ENCODE measurements at places on chromosomes 3 and 15.

DNA sequence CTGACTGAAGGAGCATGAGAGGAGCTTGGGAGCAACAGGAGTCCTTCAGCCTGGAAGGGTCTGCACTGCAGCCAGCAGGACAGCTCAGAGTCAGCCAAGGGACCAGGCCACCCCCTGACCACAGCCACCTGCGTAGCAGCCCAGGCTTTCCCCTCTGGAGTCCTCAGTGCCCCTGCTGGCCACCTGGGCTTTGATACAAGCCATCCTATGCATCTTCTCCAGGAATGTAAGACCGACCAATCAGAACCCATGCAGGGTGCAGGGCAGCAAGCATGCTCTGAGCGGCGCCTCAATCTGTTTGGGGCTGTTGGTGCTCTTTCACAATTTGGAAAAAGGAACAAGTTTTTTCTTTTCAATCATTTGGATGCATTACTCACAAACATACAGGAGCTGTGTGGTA is 52.0 kb downstream of the DZIP1L start:
- no peak for DNase-seq

DNA sequence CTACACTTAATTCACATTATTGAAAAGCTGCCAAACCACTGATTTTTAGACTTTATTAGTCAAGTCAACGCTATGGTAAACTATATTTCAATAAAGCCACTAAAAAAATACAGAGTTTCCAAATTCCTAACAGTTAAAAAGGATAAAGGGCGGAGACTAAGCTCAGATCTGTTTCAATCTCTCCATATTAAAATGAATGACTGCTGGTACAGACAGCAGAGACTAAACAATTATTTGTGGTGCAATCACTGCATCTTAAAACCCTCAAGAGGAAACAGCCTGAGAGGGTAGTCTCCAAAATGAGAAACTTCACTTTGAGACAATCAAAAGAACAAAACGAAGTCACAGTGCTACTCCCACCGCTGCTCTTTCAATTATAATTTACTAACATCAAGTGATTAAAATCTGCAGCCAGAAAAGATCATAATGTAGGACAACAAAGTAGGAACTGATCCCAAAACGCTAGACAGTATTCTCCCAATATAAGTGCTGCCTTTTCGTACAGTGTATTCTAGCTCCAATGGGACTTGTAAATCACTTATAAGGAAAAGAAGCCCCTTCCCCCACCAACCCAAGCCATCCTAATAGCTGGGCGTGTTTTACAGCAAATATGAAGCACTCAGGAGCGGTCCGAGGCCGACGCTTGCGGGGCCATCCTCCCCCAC is 1.2 kb downstream of the UBP1 start:
- DNase-seq: no peak

GRCh38 chr3:73471986-73472787 is 152.6 kb downstream of the PDZRN3 start:
- no peak for DNase-seq

- no peak for DNase-seq
These were observed 11.5 kb downstream of the CSK start for GRCh38 chr15:74793135-74794028.

GRCh38 chr3:153293265-153293664 is 131.2 kb downstream of the RAP2B start:
- no peak for DNase-seq

GRCh38 chr3:114213292-114213626 is 24.1 kb downstream of the ZNF80 start:
- DNase-seq: no peak

DNA sequence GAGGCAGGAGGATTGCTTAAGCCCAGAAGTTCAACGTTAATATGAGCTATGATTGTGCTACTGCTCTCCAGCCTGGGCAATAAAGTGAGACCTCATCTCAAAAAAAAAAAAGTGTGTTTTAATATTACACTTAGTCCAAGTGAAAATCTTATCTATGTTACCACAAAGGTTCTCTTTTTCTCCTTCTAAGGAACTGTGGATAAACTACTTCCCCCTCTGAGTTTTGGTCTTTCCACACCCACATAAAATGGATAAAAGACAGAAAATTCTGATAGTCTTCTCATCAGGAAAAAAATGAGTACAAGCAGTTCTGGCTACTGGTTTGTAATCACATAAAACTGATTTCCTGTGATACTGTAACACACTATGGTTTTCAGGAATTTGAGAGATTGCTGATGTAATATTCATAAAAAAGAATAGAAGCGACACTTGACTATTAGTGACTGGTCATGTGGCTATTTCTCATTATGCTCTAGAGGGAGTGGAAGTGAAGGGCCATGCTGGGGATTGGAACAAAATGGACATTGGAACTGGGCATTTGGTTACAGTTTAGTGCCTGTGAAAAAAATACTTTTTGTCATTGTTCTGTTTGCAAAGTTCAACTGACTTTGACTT is 68.2 kb downstream of the RYR3 start:
- no peak for DNase-seq

DNA sequence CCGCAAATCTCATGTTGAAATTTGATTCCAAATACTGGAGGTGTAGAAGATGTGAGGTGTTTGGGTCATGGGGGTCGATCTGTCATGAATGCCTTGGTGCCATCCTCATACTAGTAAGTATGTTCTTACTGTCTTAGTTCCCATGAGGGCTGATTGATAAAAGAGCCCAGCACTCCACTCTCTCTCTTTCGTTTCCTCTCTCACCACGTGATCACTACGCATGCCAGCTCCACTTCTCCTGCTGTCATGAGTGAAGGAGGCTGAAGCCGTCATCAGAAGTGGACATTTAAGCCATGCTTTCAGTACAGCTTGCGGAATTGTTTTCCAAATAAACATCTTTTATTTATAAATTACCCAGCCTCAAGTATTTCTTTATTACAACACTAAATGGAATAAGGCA is 6.1 kb downstream of the OR5H15 start:
- no peak for DNase-seq

DNA sequence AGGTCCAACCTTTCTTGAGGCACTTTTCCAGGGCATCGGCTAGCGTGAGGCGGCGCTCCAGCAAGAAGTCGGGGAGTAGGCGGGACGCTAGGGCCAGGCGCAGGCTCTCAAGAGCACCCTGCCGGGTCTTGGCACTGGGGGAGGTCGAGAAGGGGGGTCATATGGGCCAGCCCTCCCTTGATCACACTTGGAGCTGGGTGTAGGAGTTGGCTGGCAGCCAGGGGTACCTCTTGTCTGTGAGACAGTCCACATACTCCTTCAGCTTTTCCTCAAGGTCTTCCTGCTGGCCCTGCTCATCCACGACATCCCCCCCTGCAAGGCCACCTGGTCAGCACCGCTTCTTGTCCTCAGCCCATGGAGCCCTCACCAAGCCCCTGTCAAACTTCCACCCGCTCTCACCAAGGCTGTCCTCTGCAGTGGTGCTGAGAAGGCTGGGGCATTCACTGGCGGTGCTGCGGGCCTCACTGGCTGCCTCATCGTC is 2.0 kb downstream of the IFRD2 start:
- DNase-seq: no peak

DNA sequence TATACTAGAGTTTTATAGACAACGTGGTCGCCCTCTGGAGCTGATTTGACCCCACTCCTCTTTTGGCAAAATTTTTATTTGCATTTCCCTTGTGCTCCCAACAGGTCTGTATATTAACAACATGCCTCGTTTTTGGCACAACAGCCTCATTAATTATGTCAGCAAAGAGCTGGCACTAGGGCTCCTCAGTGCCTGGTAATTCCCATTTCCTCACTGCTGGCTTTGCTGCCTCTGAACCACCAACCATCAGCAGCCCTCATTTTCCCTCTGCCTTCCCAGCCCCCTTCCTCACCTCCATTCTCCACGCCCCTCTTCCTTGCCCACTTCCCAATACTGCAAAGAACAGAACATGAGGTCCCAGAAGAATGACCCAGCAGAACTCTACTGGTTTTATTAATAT is 204.8 kb downstream of the ABHD5 start:
- no peak for DNase-seq

DNA sequence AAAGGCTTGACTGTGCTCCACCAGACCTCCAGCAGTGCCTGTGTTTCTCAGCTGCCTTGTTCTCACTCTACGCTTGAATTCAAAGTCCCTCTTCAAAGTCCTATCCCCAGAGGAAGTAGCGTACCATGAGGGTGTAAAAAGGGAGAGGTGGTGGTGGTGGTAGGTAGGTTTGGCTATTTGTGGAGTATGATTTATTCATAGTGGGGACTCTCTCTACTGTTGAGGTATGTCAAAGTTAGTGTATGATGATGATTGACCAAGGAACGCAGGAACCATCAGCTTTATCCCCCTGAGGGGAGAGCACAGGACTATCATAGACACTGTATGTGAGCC is 137.9 kb downstream of the GHSR start:
- DNase-seq: no peak

Measured in neuronal stem cell (in vitro differentiated cells).